DMS 273 treated with DMSO at 0.1 percent for 48 hours (cell line): ENCODE measurements at places on chromosomes 4 and X.

GRCh38 chrX:9729171-9729885 is 36.3 kb downstream of the GPR143 start:
- DNase-seq: no peak

DNA sequence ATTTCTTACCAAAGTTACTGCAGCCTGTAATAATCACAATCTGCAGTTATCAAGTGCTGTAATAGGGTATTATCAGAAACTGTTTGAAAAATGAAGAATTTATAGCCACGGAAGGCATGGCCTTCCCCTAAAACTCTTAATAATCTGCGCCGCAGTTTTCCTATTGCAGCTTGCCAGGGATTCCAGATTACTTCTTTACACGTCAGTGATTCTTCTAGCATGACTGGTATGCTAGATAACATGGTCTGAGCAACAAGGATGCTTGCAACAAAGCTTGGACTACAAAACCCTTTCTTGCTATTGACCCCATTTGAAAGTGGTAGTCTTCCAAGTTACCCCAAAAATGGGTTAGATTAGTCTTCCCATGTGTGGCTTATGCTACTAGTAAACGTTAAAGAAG is 47.2 kb upstream of the GK2 start:
- DNase-seq: no peak

- DNase-seq: no peak
Observed at GRCh38 chr4:915041-915474, 17.1 kb downstream of the GAK start.

DNA sequence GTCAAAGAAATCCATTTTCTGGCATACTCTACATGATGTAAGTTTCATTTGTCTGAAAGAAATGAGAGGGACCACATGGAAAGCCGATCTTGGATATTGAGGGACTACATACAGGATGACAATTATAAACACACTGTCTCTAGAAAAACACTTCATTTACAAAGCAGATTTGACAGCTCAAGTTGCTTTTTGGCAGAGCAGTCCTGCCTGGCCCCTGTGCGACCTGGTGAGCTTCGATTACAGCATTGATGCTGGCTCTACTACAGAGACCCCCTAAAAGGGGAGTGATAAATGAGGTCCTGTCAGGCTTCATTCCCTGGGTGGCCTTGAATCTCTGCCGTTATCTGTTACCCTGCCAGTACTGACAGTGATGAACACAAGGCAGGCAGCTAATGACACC is 215.2 kb upstream of the NOCT start:
- DNase-seq: no peak

- DNase-seq: no peak
Observed at GRCh38 chrX:56728321-56728720, 722 bp upstream of the NBDY start.
